ENCODE measurements at places on chromosomes 3 and 15.

DNA sequence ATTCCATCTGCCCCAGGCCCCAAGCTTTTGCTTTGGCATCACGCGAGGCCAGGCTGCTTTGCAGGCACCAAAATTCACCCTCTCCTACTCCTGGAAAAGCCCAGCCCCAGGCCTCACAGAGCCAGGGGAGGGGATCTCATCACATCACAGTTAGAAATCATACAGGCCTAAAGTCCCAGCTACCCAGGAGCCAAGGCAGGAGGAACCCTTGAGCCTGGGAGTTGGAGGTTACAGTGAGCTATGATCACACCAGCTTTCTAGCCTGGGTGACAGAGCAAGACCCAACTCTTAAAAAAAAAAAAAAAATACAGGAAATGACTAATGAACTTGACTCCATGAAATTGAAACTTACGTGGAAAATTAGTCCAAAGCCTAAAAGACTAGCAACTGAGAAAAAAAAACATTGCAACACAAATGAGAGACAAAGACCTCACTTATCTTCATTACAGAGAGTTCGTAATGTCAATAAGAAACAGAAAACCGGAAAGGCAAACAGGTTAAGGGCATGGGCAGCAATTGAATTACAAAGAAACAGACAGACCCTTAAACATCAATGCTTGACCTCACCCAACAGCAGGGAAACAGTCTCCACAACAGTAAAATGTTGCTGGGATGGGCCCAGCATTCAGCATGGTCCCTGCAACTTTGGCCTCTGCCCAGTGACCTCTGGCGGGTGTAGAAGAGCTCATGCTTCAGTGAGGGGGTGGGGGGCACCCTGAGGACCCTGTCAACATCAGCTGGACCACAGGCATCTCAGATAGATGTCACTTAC is 151.5 kb downstream of the LRRK1 start:
- no peak for DNase-seq

- peak; percentile 58 for DNase-seq
Measured at GRCh38 chr3:60708191-60708975, 542.9 kb downstream of the FHIT start.

DNA sequence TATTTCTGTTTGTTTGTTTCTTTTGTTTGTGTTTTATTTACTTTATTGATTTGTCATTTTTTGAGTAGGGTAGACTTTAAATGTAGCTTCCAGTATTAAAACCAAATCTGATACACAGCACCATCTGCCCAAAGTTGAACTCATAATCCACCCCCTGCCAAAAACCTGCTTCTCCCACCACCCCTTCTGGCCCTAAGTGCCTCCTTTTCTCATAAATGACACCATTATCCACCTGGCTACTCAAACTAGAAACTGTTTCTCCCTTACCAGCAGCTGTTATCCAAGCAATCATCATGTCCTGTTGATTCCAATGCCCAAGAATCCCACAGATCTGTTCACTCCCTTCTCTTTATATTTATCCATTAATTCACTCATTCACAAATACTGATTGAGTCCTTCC is 21.8 kb upstream of the PTX3 start:
- no peak for DNase-seq

DNA sequence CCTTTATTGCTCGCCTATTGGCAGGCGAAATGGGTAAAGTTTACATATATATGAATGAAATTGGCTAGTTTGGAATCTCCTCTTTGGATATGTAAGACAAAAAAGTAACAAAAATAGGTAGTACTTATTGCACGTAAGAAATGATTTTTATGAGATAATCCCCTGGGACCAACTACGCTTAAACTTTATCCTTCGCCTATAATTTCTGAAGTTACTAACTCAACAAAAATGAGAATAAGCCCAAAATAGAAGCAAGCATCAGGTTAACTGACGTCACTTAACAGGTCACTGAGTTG is 438 bp upstream of the SLC49A4 start:
- no peak for DNase-seq

DNA sequence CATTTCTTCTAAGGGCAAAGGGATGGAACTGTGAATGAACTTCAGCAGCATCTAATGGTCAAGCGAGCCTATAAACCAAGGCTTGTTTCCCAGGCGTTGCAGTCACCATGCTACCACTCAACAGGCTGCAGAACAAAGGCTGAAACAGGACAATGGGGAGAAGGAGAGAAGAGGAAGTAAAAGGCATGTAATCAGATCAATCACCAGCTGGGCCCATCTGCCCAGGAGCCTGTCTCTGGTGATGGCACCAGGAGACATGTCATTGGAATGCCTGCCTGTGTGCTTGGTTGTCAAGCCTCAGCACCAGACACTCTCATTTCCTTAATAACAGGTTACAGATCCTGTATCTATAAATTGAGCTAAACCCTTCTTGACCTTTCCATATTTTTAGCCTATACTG is 81.7 kb upstream of the UMPS start:
- DNase-seq, result peak; percentile 4

GRCh38 chr3:188964957-188965356 is 206.8 kb upstream of the TPRG1 start:
- no peak for DNase-seq

- no peak for DNase-seq
Measured at GRCh38 chr3:71111784-71112440, 471.6 kb downstream of the FOXP1 start.

- DNase-seq, result peak; percentile 36
Measured at GRCh38 chr3:134291319-134292254, 40.9 kb upstream of the RYK start.

DNA sequence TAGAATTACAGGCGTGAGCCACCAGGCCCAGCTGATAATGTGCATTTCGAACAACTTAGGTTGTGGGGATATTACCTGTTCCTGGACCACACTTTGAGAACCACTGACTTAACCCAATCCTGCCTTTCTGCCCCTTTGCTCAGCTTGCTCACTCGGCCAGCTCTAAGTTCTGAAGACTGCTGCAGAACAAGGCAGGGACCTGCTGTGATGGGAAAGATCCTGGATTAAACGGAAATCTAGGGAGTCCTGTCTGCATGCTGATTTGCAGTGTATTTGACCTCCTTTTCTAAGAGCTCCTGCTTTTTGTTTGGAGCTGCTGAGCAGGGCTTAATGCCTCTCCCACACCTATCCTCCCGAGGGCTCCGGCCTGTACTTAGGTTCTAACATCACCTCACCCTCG is 2.9 kb downstream of the LTK start:
- no peak for DNase-seq

DNA sequence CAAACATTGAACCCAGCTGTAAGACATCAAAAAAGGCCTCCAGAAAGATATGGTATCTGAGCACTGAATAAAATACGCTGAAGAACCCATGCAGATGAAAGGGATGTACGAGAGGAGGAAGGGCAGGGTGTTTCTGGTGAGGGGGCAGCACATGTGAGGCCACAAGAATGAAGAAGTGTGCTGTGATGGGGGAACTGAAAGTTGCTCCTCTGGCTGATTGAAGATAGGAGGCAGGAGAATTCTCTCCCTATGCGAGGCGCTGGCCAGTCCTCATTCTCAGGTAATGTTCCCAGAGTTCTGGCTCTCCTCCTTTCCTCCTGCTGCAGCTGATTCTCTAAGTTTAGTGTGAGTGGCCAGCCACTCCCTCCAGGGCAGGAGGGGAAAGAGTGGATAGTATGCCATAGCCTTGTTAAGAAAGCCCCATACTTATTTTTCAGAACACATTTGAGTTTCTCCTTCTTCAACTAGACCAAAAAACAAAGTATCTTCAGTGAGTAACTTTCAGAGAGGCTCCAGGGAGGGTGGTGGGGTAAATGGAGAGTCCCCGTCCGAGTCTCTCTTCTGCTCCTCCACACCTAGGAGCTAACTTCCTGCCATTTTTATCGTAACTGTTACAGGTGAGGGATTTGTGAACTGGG is 26.9 kb upstream of the MYO1E start:
- DNase-seq, result no peak

GRCh38 chr15:58734859-58735258 is 14.6 kb downstream of the ADAM10 start:
- no peak for DNase-seq

DNA sequence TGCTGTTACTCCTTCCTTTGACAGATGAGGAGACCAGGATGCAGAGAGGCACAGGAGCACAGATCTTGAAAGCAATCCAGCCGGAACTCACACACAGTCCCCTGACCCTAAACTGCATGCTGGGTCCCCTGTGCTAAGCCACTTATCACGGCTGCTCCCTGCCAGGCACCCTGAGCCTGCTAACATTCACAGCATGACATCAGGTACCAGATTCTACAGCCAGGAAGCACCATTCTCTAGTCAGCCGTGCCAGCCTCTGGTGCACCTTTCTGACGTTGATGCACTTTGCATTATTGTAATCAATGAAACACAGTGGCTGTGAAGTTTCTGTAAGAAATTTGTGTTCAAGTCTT is 247.3 kb downstream of the OCA2 start:
- DNase-seq, result no peak

- DNase-seq, result no peak
Measured at GRCh38 chr15:61083081-61083787, 145.9 kb downstream of the RORA start.

DNA sequence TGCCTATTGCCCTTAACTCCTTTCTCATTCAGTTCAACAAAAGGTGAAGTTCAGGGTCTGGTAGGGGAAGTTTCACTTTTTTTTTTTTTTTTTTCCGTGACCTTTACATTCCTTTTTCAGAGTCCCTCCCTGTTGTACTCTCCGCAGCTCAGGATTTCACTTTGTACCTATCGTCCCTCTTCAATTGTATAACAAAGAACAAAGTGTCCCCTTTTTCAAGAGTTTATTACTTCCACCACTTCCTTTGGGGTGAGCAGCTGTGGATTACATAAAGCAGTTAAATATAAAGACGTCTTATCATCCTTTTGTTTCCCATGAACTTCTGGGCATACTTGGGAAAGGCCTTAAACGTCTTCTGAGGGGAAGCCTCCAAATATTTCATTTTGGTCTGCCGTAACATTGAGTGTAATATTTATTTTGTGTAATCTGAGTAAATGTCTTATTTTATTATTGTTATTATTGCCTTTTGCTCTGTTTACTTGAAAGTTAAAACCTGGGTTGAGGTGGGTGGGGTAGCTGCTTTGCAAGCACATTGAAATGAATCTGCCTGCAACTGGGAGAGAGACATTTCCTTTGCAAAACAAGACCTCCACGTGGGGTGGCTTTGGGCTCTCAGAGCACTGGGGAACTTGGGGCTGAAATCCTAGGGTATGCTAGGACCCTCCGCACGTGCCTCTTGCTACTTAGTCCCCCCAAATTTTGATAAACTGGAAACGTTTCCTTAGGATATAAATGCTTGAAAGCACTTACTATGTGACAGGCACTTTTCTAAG is 169.4 kb downstream of the MCTP2 start:
- DNase-seq, result no peak

DNA sequence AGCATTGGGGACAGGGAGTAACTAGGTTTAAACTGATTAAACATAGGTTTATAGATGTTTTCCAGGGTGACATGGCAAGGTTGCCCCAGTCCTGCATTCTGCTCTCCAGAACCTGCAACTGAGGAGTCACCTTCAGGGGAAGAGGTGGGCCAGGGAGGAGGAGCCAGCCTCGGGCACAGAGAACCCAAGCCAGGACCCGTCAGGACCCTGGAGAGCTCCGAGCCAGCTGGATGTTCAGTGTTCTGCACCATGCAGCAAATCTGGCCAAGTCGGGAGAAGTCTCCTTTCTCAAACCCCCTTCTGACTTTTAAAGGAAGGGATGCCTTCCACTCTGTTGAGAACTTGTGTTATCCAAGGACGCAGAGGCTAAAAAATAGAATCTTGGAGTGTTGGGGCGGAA is 62.1 kb upstream of the SLC6A11 start:
- DNase-seq, result no peak

- DNase-seq, result no peak
Measured at GRCh38 chr15:81292523-81293001, 31.4 kb downstream of the STARD5 start.

GRCh38 chr3:111681661-111682426 is 86.7 kb upstream of the ZBED2 start:
- no peak for DNase-seq

DNA sequence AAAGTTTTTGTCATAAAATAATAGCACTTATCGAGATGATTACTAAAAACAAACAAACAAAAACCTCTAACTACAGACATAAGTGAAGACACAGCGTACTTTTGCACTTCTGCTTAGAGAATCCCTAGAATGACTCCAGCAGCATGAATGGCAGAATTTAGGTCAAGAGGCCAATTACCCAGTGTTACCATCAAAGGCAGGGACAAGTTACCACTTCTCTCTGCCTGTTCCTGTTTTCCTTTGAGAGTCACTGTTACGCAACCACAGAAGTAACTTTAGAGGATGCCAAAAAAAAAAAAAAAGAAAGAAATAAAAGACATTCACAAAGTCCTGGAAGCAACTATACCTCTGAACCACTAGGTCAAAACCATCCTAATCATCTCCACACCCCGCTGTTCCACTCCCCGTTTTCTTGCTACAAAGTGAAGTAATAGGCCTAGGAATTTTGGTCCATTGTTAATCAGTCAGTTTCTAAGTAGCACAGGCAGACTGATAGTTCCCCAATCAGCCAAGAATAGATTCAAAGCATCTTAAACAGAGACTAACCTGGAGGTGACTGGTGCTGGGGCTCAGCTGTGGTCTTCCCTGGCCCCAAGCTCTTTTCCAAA is 41.9 kb downstream of the FMN1 start:
- no peak for DNase-seq

- no peak for DNase-seq
Measured at GRCh38 chr3:171480526-171480925, 20.3 kb upstream of the TNIK start.

DNA sequence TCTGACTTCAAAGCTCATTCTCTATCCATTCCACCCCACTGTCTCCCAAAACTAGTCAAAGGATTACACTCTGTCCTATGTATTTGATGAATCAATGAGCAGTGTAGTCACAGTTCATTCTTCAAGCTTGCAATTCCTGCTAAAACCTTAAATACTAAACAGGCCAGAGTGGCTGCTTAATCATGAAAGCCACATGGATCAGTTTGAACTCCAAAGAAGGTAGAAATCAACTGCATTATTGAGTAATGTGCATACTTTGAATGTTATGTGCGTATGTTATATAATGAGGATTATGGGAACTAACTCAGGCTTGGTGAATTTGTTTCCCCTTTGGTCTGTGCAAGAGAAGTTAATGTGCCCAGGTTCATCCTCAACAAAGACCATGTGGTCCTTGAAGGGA is 45.4 kb downstream of the PRICKLE2 start:
- DNase-seq, result no peak

DNA sequence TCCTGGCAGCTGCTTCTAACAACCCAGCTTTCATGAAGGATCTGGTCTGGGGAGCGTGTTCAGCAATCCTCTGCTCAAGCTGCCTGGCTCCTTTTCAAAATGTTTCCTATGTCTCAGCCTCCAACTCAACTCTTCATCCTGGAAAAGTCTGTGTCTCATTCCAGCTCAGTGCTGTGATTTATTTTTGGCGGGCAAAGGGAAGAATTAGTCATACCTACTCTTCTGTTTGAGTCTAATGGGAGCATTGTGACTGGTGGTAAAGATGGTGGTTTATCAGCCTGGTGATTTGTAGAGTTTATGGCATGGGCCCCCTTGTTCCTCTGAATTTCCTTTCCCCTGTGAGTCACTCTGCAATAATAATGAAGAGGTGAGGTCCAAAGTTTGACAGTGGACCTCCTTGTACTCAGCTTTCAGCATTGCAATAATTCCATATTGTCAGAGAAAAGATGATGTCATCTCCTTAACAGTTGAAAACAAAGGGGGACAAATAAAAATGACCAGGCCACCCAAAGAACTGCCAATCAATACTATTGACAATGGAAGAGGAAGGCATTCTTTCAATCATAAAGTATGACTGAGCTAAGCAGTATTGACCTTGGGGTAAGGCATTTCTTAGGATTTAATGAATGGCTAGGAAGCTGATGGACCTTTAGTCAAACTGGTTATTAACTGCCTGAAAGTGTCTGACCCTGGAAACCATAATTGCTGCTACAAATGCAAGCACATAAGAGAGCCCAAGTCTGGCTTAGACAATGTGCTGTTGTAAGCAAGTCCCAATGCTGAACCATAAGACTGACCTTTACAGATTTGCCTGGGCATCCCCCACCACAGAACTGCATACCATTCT is 204.7 kb upstream of the MCTP2 start:
- no peak for DNase-seq

Measured in COR-L47 (cell line).